ENCODE measurements at places on chromosomes 12 and 14. TPM values are rescaled to one million over a fixed set of nuclear protein-coding genes. Genes with fewer than 3 reads are reported as not detected.

Gene ASB2
- 3.7 TPM for total RNA-seq

Gene ACOT6
- not detected for total RNA-seq

Gene RTL1
- not detected for total RNA-seq

Gene CHGA
- not detected for total RNA-seq

Gene FGD4
- total RNA-seq = 2.1 TPM

Gene C12orf76
- 10.9 TPM for total RNA-seq

Gene HOXC13
- not detected for total RNA-seq

Gene RNF212B
- not detected for total RNA-seq

Gene PSMD9
- total RNA-seq = 32.0 TPM

Gene KERA
- not detected for total RNA-seq

Gene ASPG
- total RNA-seq = not detected

Gene OASL
- total RNA-seq = 48.0 TPM

Gene SIX6
- not detected for total RNA-seq

Gene SDR9C7
- 0.20 TPM for total RNA-seq

Gene B4GALNT1
- total RNA-seq = 0.38 TPM

Gene GZMB
- total RNA-seq = 1,384 TPM

Gene PLEKHH1
- total RNA-seq = not detected

DNA sequence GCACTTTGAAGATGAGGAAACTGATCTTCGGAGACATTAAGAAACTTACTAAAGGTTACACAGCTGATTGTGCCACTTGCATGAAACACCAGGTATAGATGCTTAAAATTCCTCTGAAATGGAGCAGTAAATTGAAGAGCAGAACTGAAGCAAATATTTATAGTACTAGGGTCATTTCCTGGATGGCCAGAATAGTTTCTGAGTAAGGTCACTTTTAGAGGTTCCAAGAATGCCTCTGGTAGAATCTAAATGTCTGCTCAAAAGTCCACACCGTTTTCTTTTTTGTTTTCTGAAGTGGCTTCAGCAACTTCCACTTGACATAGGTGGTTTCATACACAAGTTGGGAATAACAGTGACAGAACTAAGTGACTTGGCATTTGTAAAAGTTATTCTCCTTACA is 19.4 kb downstream of the TPH2 start:
- H3K4me1 ChIP-seq = no peaks in the 10 kb centered on the region
- H3K4me3 ChIP-seq = no peak overlapping the region
- H3K36me3 ChIP-seq = no peaks in the 10 kb centered on the region

- H3K4me3 ChIP-seq = peak overlapping the region; percentile 80
- H3K36me3 ChIP-seq = no peaks in the 10 kb centered on the region
- H3K27ac ChIP-seq = peak overlapping the region; percentile 94
- no peaks in the 10 kb centered on the region for H3K27me3 ChIP-seq
- peak; percentile 80 for DNase-seq
Observed at GRCh38 chr12:56687223-56688128, 608 bp downstream of the PTGES3 start.

GRCh38 chr12:86774841-86775388 is 518.7 kb upstream of the MGAT4C start:
- no peak overlapping the region for H3K4me3 ChIP-seq
- H3K36me3 ChIP-seq = no peaks in the 10 kb centered on the region
- no peaks in the 10 kb centered on the region for H3K27me3 ChIP-seq
- DNase-seq = no peak
- no peak overlapping the region for H3K27ac ChIP-seq

GRCh38 chr12:123115409-123116121 is 35.3 kb downstream of the PITPNM2 start:
- no peak overlapping the region for H3K27ac ChIP-seq
- no peaks in the 10 kb centered on the region for H3K27me3 ChIP-seq
- H3K4me3 ChIP-seq = no peak overlapping the region

DNA sequence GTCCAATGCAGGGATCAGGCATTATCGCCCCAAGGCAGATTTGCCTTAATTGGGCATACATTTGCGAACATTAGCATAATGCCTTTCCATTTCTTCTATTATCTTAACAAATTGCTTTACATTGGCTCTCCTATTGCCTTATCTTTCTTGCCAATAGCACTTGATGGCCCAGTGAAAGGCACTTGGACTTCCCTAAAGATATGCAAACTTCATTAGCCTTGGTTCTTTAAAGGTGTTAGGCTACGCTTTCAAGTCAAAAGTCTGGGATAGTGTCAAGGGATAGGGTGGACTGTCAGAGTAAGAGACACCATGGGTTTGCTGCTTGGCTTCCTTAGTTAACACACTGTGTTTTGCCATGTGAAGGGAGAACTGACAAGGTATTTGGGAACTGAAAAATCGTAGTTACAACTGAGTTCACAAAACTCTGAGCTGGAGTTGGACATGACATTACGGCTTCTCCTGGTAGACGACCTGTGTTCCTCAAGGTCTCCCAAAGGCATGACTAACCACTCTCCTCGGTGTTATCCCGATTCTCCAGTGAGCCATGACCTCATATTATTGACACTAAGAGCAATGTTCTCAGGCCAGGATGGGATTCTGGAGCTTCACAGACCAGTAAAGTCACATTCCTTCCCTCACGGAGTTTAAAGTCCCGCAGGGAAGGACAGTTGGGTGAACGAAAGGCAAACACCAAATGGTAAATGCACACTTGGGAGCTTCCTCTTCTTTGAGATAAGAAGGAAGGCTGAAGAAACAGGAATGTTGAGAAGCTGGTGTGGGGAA is 65.2 kb downstream of the TBC1D30 start:
- no peaks in the 10 kb centered on the region for H3K4me1 ChIP-seq
- no peak for DNase-seq
- H3K27me3 ChIP-seq = peaks cover 2% of the 10 kb centered on the region
- H3K36me3 ChIP-seq = no peaks in the 10 kb centered on the region
- no peak overlapping the region for H3K4me3 ChIP-seq

DNA sequence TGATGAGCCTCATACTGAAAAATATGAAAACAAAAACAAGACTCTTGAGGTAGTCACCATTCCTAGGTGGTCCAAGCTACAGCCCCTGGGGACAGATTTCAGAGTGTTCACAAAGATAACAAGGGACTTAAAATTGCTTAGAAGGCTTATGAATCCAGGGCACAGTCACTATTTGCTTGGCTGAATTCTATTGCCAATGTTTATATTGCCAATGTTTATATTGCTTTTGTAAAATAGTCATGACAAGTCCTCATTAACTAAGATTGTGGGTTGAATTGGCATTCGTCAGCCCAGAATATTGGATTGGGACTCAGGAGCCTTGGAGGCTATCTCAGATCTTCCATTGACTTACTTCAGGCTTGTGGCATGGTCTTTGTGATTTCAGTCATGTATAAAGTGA is 6.4 kb downstream of the TMEM117 start:
- no peak for DNase-seq
- H3K4me3 ChIP-seq = no peak overlapping the region
- no peaks in the 10 kb centered on the region for H3K4me1 ChIP-seq
- H3K27me3 ChIP-seq = no peaks in the 10 kb centered on the region

- no peak within 1 kb of the TSS for H3K4me3 ChIP-seq
- no peaks in the 10 kb centered on the region for H3K36me3 ChIP-seq
- peaks cover 17% of the 10 kb centered on the region for H3K27me3 ChIP-seq
- no peak for DNase-seq
- H3K27ac ChIP-seq = no peak within 1 kb of the TSS
Observed at GRCh38 chr14:92323011-92323915, at the start of gene SLC24A4. TSS of gene SLC24A4 (plus strand) at chr14:92323165. CDS start at chr14:92323831, 666 bp downstream.

DNA sequence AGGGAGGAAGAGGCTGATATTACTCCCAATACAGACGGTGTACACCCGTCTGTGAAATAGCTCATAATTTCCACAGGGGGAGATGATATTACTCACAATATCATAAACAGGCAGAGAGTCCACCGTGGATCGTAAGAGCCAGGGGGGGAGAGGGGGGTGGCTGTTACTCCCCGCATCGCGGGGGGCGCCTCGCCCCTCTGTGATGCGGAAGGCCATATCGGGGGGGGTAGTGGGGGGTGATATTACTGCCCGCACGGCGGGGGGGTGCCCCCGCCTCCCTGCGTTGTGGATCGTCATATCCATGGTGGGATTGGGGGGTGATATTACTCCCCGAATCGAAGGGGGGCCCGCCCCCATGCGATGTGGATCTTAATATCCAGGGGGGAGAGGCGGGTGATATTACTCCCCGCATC is 91.9 kb downstream of the FRMD6 start:
- no peak overlapping the region for H3K27ac ChIP-seq
- H3K27me3 ChIP-seq = no peaks in the 10 kb centered on the region
- no peaks in the 10 kb centered on the region for H3K36me3 ChIP-seq
- DNase-seq = no peak
- no peak overlapping the region for H3K4me3 ChIP-seq
- H3K4me1 ChIP-seq = no peaks in the 10 kb centered on the region

- H3K27ac ChIP-seq = no peak overlapping the region
- no peak for DNase-seq
- no peaks in the 10 kb centered on the region for H3K36me3 ChIP-seq
- H3K27me3 ChIP-seq = no peaks in the 10 kb centered on the region
- H3K4me1 ChIP-seq = peaks cover 29% of the 10 kb centered on the region
Observed at GRCh38 chr14:63508033-63508432, 35.1 kb downstream of the PPP2R5E start.

DNA sequence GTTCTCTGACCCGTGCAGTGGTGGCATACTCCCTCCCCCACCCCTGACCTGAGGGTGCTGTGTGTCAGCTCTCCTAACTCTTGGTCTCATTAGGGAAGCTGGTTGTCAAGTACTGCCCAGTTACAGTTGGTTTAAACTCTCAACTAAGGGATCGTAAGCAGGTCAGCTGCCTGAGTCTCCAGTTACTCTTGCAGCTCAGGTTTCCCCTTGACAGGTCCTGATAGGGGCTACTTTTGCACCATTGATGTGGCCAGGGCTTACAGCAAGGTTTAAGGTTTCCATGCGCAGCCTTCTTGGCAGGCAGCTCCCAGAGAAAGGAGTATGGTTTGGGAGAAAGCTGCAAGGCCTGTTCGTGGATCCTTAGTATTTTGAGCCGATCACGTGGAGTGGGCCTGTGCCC is 74.5 kb downstream of the ETV6 start:
- H3K27ac ChIP-seq = no peak overlapping the region
- H3K27me3 ChIP-seq = no peaks in the 10 kb centered on the region
- no peak for DNase-seq
- H3K4me3 ChIP-seq = no peak overlapping the region
- H3K36me3 ChIP-seq = no peaks in the 10 kb centered on the region

- no peaks in the 10 kb centered on the region for H3K4me1 ChIP-seq
- H3K27me3 ChIP-seq = no peaks in the 10 kb centered on the region
- H3K27ac ChIP-seq = no peak overlapping the region
- no peak for DNase-seq
- no peak overlapping the region for H3K4me3 ChIP-seq
Observed at GRCh38 chr12:5969156-5969973, 24.3 kb upstream of the ANO2 start.

- DNase-seq = no peak
- H3K27ac ChIP-seq = no peak overlapping the region
- no peaks in the 10 kb centered on the region for H3K36me3 ChIP-seq
- peaks cover 3% of the 10 kb centered on the region for H3K27me3 ChIP-seq
- no peak overlapping the region for H3K4me3 ChIP-seq
Observed at GRCh38 chr14:21043387-21043973, 1.3 kb downstream of the RNASE7 start.

DNA sequence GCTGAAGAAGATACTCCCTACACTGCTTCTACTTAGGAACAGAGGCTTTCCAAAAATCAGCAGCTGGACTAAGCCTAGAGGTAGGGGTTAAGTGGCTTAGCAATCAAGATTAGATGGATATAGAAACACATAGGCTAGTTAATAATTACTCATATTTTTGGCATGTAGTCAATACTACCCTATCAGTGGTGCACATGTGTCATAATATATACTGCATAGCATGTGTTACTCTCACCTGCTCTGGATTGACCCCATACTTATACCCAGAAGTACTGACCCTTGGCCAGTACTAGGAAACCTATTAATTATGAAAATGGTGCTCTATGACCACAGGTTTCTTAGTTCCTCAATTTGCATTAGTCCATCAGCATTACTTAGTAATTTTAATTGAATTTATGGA is 528.4 kb upstream of the LMO3 start:
- H3K27me3 ChIP-seq = no peaks in the 10 kb centered on the region
- no peak overlapping the region for H3K4me3 ChIP-seq
- no peaks in the 10 kb centered on the region for H3K4me1 ChIP-seq
- no peak overlapping the region for H3K27ac ChIP-seq
- H3K36me3 ChIP-seq = no peaks in the 10 kb centered on the region

DNA sequence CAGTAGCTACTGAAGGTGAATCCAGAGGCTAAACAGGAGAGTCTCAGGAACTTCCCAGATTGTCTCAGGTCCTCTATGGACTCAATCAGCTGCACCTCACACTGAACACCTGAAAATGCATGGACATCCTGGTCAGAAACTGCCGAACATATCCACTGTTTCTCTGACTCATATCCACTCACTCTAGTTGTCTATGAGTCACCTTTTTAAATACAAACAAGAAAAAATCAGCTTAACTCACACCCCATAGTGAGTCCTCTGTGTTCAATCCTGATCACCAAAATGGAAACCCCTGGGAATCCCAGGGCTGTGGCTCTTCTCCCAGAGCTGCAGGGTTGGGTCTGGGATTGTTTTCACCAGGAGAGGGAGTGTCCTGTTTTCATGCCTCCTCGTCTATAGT is 556.7 kb downstream of the TMEM121 start:
- no peak overlapping the region for H3K27ac ChIP-seq
- peaks cover 6% of the 10 kb centered on the region for H3K27me3 ChIP-seq
- DNase-seq = no peak
- H3K4me1 ChIP-seq = no peaks in the 10 kb centered on the region

GRCh38 chr12:54341378-54342300 is 16.7 kb downstream of the COPZ1 start:
- H3K27ac ChIP-seq = no peak overlapping the region
- H3K4me1 ChIP-seq = no peaks in the 10 kb centered on the region
- no peaks in the 10 kb centered on the region for H3K27me3 ChIP-seq
- no peak overlapping the region for H3K4me3 ChIP-seq

DNA sequence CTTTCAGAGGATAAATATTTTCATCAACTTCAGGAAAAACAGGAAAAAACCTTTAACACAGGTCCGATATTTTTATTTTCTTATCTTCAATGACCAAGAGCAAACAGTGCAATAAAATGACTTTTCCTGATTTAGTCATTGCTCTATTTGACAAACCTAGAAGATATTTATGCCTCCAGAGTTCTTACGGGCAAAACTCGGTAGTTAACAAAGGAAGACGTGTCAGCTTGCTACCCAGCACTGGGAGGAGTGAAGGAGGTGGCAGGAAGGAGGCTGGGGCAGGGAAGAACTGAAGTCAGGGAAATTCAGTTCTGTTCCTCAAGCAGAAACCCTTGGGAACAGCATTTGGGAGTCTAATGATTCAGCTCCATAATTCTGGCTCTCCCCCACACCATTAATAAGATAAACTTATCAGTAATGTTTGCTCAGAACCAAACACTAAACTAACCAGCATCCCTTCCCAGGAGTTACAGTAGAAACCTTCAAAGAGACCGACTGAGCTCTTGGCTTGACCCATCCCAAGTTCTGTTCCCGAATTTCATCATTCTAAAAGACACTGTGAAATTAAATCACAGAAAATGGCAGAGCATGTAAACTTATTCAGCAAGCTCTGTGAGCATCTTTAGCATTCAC is 163.3 kb downstream of the APAF1 start:
- no peaks in the 10 kb centered on the region for H3K4me1 ChIP-seq
- no peak for DNase-seq
- no peak overlapping the region for H3K27ac ChIP-seq
- H3K27me3 ChIP-seq = peaks cover 3% of the 10 kb centered on the region
- no peak overlapping the region for H3K4me3 ChIP-seq
- no peaks in the 10 kb centered on the region for H3K36me3 ChIP-seq

- no peaks in the 10 kb centered on the region for H3K4me1 ChIP-seq
- no peak for DNase-seq
Observed at GRCh38 chr14:55915456-55915855, 202.8 kb upstream of the PELI2 start.
